ENCODE measurements at places on chromosomes 6 and 20. TPM values are rescaled to one million over a fixed set of nuclear protein-coding genes. Genes with fewer than 3 reads are reported as not detected.

TSBP1 gene
- total RNA-seq, result not detected

DUSP15 gene
- total RNA-seq, result 0.49 TPM

FARS2 gene
- 10.3 TPM for total RNA-seq

SLC17A4 gene
- total RNA-seq, result not detected

DCBLD1 gene
- 30.0 TPM for total RNA-seq

KIAA0408 gene
- 0.98 TPM for total RNA-seq

SERPINB6 gene
- 79.0 TPM for total RNA-seq

ATRN gene
- 18.4 TPM for total RNA-seq

ZNF165 gene
- total RNA-seq, result 1.1 TPM

SNTA1 gene
- total RNA-seq, result 18.7 TPM

INSM1 gene
- not detected for total RNA-seq

PBOV1 gene
- total RNA-seq, result not detected

ZKSCAN3 gene
- 3.2 TPM for total RNA-seq

ZNF311 gene
- 0.49 TPM for total RNA-seq

LY6G5B gene
- total RNA-seq, result 1.3 TPM

SMLR1 gene
- total RNA-seq, result not detected

ENPP5 gene
- total RNA-seq, result 3.8 TPM

TRDN gene
- not detected for total RNA-seq

IL20RA gene
- 1.1 TPM for total RNA-seq

POU3F2 gene
- total RNA-seq, result not detected

SLC17A3 gene
- 0.89 TPM for total RNA-seq

SLC35F1 gene
- total RNA-seq, result 0.33 TPM

TRIM15 gene
- total RNA-seq, result not detected

NFATC2 gene
- total RNA-seq, result 2.3 TPM

OCSTAMP gene
- not detected for total RNA-seq

PNPLA1 gene
- not detected for total RNA-seq

PSMB8 gene
- total RNA-seq, result 72.1 TPM

FLRT3 gene
- 2.1 TPM for total RNA-seq

ZNF292 gene
- total RNA-seq, result 5.7 TPM

FNDC1 gene
- 0.38 TPM for total RNA-seq

TINAG gene
- total RNA-seq, result 0.16 TPM

NDRG3 gene
- total RNA-seq, result 20.3 TPM

DIDO1 gene
- 30.8 TPM for total RNA-seq

FOXS1 gene
- total RNA-seq, result 15.2 TPM

DACT2 gene
- total RNA-seq, result under 0.01 TPM

All from mesangial cell (primary cell).